ENCODE measurements at places on chromosomes 6 and 20.

DNA sequence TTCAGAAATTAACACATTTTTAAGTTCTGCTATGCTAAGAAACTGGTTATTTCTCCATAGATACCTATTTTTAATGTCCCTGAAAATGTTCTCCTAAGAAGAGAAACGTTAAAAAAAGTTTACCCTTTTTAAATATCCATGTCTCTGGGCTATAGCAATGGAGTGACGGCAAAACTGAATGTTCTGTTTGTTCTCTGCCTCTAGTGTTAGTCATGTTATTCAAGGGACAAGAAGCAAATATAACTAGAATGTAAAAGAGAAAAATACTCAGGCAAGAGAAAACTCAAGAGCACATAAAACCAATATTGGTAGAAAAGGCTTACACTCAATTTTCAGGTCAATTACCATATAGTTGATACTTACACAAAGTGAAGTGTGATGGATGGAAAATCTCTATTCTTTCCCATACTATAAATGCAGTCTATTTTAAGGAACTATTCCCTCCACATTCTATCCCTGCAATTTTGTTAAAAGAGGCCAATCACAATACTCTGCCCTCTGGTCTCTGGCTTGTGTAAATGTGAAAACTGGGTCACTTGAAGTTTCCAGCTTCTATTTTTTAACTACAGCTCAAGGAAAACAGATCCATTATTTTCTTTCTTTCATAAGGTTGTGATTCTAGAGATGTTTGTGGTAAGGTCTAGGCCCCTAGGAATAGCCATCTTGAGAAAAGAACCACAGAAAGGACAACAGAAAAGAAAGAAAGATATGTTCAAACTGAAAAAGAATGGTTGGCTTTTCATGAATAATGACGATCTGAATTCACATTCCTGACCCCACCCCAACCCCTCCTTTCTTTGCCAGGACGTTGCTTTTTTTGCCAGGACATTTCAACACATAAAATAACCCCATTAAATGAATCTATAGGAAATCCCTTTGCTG is 200.3 kb upstream of the FAM83B start:
- no peak for DNase-seq

- DNase-seq = no peak
These were observed 14.8 kb downstream of the KIAA1755 start for GRCh38 chr20:38245753-38246152.

DNA sequence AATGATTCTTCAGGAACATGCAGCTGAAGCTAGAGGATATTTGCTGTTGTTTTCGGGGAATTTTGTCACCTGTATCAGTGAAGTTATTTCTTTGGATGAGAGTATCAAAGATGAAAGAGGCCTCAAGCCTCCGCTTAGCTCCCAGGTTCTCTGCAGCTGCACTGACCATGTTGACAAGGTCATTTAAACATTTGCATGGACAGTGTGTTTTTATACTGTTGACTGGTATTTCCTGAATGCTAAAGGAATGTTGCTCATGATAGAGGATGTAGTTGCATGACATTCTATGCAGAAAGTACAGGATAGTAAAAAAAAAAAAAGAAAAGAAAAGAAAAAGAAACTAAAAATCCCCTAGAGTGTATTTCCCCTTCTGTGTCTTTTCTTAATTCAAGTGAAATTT is 165.6 kb upstream of the LAMP5 start:
- DNase-seq = no peak

GRCh38 chr6:127539272-127539671 is 20.1 kb upstream of the MTCL3 start:
- DNase-seq = no peak

DNA sequence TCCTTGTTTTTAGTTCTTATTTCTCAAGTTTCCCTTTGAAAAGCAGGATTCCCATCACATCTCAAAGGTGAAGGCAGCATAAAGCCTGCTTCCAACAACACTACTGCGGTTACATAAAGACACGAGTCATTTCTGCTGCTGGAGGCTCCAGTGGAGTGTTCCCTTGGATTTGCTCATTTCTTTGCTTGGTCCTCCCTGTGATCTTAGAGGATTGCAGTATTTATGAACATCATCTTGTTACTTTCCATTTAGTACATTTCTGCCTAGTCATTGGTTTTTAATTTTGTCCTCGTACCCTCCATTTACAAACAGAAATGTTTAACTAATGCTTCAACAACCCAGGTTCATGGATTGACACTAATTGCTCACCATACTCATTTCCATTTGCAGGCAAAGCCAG is 298.8 kb downstream of the ZNF217 start:
- DNase-seq = no peak

GRCh38 chr6:82074556-82074955 is 173.0 kb downstream of the IBTK start:
- no peak for DNase-seq

DNA sequence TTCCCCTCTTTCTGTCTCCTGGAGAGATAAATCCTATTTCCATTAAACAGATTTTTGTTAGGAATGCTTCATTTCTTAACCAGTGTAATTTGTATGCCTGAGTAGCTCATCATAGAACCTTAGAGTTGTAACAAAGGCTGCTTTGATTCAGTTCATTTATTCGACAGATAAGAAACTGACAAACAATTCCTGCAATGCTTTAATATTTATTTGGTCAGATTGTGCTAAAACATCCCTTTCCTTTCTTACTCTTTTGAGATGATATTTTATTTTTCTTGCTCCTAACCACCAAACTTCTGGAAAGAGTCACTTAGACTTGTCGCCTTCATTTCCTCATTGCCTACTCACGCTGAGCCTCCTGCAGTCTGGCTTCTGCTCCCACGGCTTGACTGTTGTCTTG is 89.0 kb upstream of the SUPT3H start:
- no peak for DNase-seq

DNA sequence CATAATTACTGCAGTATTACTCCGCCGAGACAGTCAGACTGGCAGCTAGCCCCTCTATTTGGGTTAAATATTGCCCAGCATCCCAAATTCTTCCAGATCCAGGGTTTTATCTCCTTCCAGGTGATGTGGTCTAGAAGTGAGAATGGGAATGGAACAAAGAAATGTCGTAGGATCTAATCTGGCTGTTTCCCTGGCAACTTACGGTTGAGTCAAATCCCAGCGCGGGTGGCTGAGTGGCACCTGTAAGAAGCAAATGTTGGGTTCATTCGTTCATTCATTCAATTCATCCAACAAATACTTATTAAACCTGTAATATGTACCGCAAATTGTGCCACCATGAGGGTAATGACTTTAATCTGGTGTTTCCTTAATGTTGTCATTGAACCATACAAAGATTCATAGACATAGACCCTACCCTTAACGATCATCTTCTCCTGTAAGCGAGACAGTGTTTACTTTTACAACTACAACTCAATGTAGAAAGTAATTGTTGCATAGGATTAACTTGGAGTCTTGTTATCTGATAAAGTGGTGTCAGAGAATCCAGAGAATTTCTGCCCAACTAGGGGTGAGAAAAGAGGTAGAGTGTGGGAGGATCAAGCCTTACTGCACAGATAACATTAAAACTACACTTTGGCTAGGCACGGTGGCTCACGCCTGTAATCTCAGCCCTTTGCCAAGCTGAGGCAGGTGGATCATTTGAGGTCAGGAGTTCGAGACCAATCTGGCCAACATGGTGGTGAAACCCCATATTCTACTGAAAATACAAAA is 91.3 kb upstream of the ADGRF1 start:
- no peak for DNase-seq

GRCh38 chr20:2357114-2357513 is 23.6 kb upstream of the TGM6 start:
- no peak for DNase-seq

DNA sequence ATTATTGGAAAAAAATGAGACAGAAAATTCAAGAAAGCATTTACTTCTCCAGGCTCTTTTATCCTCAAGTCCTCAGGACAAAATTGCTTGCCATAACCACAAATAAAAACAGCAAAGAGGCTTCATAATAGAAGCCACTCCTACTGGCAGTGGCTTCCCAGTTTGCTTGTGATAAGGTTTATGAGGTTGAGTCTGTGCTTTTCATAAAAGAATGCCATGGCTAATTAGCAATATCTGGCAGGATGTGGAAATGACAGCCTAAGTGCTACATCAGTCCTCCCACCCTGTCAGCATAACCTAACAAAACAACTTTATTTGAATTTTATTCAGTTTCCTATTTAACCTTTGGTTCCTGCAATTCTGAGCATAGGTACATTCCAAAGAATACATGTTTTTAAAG is 80.9 kb upstream of the HTR1E start:
- no peak for DNase-seq

- no peak for DNase-seq
These were observed 132.7 kb upstream of the JAG1 start for GRCh38 chr20:10806539-10806938.

GRCh38 chr6:132483779-132484679 is 28.9 kb downstream of the STX7 start:
- DNase-seq = no peak

- no peak for DNase-seq
These were observed 535 bp downstream of the NKAIN2 start for GRCh38 chr6:123804014-123804786.

GRCh38 chr6:10276106-10276505 is 138.8 kb downstream of the TFAP2A start:
- no peak for DNase-seq

DNA sequence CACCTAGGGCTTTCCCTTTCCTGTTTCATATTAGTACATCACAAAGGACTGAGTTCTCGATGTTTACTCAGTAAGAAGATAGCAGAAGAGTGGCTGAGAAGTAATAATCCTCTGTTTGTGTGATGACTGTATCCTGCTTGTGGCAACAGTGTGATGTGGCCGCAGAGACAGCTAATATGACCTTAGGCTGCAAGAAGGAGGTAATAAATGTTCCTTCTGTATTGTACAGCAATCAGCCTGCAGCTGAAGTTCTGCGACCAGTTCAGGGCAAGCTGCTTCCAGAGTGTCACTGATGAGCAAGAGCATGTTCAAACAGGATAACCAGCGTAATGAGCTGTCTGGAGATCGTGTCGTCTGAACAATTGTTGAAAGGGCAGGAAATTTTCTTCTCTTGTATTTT is 70.9 kb downstream of the OPN5 start:
- no peak for DNase-seq

GRCh38 chr6:84103029-84103428 is 69.5 kb downstream of the MRAP2 start:
- no peak for DNase-seq

- DNase-seq = no peak
These were observed 416.9 kb downstream of the FRK start for GRCh38 chr6:115643762-115644161.

GRCh38 chr6:53280207-53280606 is 68.5 kb downstream of the ELOVL5 start:
- DNase-seq = no peak

- DNase-seq = no peak
These were observed 23.2 kb upstream of the DAAM2 start for GRCh38 chr6:39769012-39769411.

DNA sequence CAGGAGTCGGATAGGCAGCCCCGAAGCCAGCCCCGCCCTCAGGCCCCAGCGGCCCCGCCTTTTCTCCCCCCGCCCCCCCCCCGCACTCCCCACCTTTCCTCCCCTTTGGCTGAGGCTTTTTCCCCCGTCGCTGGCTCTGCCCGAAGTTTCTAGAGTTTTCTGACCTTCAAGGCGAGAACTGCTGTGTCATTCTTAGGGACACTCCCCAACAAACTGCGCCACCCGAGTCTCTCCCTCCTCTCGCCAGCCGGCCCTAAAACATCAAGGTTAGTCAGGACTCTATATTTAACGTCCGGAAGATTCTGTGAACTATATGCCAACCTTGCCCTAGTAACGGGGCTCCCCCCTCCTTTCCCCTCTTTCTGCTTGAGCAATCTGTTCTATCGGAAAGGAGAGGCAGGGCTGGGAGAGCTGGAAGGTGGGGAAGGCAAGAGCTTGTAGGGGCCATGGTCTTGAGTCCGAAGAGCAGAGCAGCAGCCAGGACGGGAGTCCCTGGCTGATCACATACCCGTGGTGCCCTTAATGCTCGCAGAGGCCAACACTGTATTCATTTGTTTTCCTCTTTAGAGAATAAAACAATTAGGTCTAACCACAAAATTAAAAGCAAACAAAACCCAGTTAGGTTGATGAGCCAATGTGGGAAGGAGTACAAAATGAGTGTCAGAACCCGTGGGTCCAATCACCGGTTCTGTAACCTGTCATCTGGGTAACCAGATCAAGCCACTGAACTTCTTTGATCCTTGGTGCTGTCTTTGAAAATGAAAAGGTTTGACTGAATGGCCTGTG is 5.3 kb upstream of the HSPA1B start:
- DNase-seq = no peak

DNA sequence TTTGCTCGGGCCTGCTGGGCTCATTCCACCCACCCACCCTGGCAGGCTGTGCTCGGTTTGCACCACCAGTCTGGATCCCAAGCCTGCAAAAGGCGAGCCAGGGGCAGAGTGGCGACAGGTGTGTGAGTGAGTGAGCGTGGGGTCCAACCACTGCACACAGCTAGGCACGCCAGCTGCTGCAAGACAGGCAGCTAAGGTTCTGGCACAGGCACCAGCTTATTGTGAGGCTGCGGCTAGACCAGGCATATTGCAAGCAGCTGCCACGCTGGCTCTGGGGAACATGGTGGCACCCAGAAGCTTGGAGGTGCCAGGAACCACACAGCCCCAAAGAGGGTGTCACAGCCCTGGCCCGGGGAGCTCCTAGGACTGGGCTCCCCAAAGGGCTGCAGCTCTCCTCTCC is 205.1 kb downstream of the ANKRD60 start:
- no peak for DNase-seq

DNA sequence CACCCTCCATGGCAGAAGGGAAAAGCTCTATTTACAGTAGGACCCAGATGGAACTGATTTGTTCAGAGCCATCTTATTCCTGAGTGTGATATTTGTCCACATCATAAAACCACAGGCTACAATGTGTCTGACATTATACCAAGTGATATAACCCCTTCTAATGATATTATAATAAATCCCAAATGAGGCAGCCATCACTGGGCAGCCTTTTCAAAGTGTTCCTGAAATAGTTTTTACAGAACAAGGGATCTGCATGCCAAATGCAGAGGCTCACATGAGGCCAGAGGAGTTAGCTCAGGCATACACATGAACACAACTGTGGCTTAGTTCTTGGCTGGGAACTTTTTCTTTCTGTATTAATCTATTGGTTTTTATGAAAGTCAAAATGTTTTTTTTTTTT is 207.7 kb downstream of the MAFB start:
- DNase-seq = no peak

GRCh38 chr6:16362819-16363589 is 124.6 kb downstream of the GMPR start:
- no peak for DNase-seq

DNA sequence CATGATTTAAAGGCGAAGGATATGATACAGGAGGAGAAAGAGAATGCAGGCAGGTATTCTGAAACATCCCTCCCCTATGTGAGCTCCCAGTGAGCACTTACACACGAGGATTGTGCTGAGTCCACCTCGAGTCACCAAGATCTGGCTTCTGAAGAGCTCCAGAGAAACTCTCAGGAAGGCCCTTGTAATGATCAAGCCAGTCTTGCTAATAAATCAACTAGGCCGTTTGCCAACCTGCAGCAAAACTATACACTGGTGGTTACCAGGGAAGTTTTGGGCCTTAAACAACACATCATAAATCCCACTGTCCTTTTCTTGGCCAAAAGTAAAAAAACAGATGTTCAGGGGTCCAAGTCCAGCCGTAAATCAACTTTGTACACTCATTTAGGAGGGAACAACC is 79.2 kb downstream of the STXBP5 start:
- DNase-seq = no peak

All from cortex of kidney (tissue), 1 donor.